ENCODE measurements at places on chromosomes 4 and X. TPM values are rescaled to one million over a fixed set of nuclear protein-coding genes. Genes with fewer than 3 reads are reported as not detected.

DNA sequence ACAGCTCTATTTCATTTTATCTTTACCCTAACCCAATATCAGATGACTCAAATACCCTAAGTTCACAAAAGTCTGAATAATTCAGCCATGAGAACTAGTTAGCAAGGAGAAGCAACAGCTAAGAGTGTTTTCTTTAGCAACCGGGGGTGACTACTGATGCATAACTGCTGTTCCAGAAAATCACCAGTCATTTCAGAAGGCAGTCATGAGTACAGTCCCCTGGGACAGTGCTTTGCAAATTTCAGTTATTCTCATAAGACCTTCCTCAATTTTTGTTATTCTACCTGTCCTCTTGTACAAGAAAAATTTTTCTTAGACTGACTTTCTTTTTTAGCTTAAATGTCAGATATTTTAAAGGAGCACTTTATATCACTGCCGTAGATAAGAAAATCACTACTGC lies 16.4 kb downstream of the BANK1 start:
- DNase-seq, result no peak

CT45A5 gene
- total RNA-seq, result not detected

CENPE gene
- 15.9 TPM for total RNA-seq

- DNase-seq, result peak; percentile 33
These were observed 149.3 kb upstream of the SLC4A4 start for GRCh38 chr4:71189471-71189870.

DCAF4L1 gene
- total RNA-seq, result not detected

DNA sequence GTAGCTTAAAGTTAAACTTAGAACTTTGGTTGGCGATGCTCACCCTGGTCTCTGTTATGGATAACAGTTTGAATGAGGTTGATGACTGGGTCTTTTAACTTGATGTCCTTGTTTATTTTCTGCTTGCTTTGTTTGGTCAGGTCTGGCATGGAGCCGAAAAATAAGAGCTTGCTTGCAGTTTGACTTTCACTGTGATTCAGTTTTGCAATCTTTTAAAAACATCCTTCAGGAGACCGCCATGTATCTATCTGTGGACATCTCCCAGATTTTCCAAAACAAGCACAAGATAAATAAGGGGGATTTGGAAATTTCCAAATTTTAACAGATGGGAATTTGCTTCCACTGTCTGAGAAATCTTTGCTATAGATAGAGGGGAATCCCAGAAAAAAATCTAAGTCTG lies 246.7 kb downstream of the PALLD start:
- DNase-seq, result peak; percentile 65

PPBP gene
- total RNA-seq, result not detected

NCAPG gene
- total RNA-seq, result 51.7 TPM

CDX4 gene
- total RNA-seq, result not detected

GRCh38 chr4:78706302-78706701 lies 69.8 kb upstream of the BMP2K start:
- no peak for DNase-seq

DNA sequence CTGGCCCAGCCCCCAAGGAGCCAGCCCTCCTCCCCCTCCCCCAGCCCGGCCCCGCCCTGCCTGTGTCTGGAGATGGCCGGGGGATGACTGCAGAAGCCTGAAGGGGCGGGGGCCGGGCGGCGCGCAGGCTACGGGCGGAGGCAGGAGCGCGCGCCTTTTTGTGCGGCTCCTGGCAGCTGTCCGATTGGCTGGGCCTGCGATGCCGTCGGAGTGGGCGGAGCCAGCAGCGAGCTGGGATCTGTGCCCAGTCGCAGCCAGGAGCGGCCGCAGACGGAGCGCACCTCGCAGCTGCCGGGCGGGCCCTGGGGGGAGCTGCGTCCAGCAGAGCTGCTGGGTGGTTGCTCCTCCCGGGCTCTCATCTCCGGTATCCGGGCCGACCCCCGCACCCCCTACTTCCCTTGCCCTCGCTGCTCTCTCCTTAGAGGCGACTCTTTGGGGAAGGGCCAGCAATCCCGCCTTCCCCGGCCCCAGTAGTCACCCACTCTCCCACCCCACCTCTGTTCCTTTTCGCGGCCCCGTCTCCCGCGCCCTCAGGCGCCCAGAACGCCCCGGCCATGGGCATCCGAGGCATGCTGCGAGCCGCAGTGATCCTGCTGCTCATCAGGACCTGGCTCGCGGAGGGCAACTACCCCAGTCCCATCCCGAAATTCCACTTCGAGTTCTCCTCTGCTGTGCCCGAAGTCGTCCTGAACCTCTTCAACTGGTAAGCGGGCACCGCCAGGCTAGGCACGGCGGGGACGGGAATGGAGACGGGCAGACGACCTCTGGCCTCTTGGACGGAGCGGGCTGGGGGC lies at the start of gene GABRQ:
GABRQ (plus strand) TSS at position 247 of the 794 bp plus-strand sequence; CDS start at position 555, 308 bp downstream.
- DNase-seq, result peak; percentile 76

SFRP2 gene
- 11.9 TPM for total RNA-seq

- DNase-seq, result no peak
These were observed 30.5 kb upstream of the PPP2R2C start for GRCh38 chr4:6502747-6503465.

DNA sequence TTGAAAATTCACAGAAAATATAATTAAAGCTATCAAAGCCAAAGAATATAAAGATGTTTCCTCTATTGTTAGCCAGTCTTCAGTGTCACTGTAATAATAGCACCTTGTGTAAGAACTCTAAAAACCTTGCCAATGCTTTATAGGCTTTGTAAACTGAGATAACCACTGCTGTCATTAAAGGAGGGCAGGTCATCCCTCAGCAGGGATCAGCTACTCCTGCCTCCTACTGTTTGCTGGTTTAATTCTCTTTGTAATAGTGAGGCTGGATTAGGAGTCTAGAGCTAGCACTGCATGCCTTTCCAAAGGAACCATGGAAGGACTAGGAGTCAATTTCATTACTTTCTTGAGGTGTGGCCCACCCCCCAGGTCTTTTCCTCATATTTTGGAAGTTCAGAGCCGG lies 46.2 kb downstream of the FHIP1A start:
- DNase-seq, result no peak

DNA sequence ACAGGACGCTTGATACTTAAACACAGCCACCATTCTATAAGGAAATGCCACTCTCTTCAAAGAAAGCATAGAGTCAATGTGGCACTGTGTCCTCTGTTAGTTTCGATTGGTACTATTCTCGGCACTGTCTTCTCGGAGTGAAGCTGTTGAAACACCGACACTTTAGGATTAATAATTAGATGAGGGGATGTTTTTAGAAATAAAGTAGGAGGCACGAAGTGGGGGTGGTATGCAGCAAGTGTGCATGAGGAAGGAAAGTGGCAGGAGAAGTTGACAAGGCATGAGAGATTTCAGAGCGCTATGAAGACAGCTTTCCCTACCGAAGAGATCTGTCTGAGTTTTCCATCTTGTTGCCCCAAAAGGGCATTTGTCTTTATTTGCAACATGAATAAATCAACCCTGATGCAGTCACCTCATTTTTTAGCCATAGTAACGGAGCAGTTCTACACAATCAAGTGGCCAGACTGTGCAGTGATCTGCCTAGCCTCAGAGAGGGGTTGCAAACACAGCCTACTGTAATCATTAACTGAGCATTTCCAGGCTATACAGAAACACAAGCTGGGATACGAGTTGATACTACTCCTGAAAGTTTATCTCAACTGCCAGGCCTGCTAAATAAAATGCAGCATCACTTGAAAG lies 8.3 kb downstream of the GPRIN3 start:
- DNase-seq, result no peak

- DNase-seq, result no peak
These were observed 5.7 kb downstream of the KCND1 start for GRCh38 chrX:48965959-48966358.

GRCh38 chr4:184647266-184648053 lies 1.8 kb downstream of the CASP3 start:
- peak; percentile 32 for DNase-seq

- DNase-seq, result no peak
These were observed 15.7 kb downstream of the AASDH start for GRCh38 chr4:56371426-56372220.

DNA sequence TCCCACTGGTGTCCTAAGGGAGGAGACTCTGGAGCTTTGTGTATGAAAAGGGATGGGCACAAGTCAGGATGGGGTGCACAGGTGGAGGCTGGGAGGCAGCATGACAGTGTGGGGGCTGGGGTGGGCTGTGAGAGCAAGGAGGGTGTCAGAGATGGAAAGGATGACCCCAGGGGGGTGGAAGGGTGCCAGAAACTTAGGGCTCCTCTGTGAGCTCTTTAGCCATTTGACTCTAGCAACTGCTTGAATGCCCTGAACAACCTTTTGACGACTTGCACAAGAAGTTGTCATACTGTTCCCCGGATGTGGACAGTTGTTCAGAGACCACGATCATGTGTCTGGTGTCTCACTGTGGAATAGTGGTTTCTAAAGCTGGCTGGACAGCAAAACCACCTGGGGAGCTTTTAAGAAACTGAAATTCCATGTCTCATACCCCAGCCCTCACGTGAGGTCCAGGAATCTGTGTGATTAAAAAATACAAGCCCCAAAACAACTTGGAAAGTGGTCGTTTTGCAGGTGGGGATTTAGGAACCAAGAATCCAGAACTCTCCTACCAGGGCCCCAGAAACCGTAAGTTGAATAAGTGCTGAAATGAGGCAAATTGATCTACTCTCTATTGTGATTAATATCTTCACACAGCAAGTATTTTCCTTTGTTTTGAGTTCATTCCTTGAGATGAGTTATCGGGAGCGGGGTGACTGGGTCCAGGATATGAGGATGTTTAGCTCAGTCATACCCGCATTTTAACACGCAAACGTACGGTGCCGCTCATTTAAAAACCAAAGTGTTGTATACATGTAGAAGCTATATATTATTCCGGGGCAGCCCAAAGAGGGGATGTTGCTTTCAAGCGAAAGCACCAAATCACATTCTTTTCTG lies 3.4 kb downstream of the RHOH start:
- peak; percentile 54 for DNase-seq

DNA sequence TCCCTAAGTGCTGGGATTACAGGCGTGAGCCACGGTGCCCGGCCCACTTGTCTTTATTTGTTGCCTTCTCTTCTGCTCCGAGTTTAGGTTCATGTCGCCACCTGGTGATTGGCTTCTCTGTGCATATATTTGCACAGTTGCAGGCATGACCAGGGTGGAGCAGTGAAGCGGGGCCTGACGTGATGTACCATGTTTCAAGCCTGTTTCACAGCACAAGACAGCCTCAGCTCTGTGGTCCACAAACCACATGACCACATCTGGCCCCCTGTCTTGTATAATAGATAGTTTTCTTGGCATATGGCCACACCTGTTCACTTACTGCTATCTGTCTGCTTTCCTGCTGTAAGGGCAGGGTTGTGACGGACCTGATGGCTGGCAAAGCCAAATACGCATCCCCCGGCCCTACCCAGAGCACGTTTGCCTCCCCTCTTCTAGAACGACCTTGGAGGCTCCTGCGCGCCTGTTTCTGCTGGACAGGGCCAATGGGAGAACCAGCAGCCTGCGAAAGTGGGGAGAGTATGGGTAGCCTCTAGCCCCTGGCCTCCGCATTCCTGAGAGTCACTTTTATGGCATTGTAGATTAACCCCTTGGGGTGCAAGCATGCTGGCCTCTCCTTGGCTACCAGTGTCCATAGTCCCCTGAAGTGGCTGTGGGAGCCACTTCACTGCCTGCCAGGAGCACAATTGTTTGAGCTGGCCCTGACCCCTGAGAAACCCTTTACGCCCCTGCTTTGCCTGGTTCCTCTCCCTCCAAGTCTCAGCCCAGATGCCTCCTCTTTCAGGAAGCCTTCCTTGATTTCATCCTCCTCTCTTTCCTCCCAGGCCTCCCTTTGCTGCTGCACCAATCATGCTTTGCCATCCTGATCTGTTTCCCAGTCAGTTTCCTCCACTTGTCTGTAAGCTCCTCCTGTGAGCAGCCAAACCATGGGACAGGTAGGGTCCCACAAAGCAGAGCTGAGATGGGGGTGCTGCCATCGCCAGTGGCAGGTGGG lies 6.0 kb upstream of the SH3TC1 start:
- DNase-seq, result peak; percentile 43

DNA sequence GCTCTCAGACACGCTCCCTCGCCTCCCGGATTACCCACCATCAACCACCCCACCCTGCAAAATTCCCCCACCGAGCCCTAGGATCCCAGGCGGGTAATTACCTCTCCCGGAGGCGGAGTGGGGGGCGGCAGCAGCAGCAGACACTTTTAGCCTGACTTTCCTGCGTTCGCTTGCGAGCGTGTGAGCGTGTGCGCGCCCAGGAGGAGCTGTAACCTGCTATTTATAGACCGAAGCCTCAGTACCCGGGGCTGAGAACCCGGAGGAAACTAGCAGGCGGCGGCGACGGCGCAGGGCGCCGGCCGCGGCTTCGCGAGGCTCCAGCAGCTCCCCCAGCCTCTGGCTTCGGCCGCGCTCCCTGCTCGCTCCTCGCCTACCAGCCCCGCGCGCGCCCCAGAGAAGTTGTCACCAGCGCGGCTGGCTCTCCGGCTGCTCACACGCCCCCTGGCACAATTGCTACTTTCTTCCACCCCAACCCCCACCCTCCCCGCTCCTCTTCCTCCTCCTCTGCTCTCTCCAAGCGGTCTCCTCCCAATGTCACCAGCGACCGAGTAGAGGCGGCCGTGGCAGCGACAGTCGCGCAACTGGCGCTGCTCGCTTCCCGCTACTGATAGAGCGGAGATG lies at the start of gene INPP4B:
INPP4B (minus strand) TSS at position 194 of the 621 bp plus-strand sequence.
- peak; percentile 67 for DNase-seq

GRCh38 chr4:52172166-52172565 lies 121.1 kb downstream of the SPATA18 start:
- DNase-seq, result no peak

DNA sequence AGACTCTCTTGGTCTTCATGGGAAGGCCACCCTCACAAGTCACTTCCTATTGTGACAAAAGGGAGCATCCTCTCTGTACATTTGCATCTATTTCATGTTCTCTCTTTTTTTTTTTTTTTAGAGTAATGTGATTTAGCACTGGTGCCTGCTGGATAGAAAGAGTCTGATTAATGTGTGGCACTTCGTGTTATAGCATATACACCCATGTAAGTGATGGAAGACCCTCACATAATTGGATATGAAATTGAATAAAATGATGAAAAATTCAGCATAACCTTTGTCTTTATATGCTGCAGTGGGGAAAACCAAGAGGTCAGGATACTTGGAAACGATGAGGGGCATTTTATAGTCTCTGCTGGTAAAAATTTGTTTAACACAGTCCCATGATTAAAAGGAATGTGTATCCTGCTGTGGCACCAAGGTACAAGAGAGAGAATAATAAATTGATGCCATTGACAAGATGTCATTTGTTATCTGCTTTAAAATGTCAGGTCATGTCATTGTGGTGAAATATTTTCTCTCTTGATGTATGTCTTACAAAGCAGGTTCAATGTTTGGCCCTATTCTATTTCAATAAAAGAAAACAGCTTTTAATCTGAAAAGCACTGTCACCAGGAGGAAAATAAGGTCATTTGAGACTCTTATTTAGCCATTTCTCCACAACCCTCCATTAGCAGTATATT lies 1115.4 kb downstream of the STPG2 start:
- DNase-seq, result no peak

- DNase-seq, result peak; percentile 28
These were observed 28.3 kb upstream of the OPHN1 start for GRCh38 chrX:68461576-68461975.

- no peak for DNase-seq
These were observed 175.0 kb upstream of the ARHGEF9 start for GRCh38 chrX:63959975-63960374.

CT47B1 gene
- total RNA-seq, result not detected

GRCh38 chr4:185309770-185310169 lies 86.0 kb downstream of the LRP2BP start:
- no peak for DNase-seq
